Retinal pigment epithelial cell (primary cell): ENCODE measurements at places on chromosomes 16 and 17.

GRCh38 chr16:20940871-20941635 lies 40.5 kb downstream of the LYRM1 start:
- no peak for DNase-seq

DNA sequence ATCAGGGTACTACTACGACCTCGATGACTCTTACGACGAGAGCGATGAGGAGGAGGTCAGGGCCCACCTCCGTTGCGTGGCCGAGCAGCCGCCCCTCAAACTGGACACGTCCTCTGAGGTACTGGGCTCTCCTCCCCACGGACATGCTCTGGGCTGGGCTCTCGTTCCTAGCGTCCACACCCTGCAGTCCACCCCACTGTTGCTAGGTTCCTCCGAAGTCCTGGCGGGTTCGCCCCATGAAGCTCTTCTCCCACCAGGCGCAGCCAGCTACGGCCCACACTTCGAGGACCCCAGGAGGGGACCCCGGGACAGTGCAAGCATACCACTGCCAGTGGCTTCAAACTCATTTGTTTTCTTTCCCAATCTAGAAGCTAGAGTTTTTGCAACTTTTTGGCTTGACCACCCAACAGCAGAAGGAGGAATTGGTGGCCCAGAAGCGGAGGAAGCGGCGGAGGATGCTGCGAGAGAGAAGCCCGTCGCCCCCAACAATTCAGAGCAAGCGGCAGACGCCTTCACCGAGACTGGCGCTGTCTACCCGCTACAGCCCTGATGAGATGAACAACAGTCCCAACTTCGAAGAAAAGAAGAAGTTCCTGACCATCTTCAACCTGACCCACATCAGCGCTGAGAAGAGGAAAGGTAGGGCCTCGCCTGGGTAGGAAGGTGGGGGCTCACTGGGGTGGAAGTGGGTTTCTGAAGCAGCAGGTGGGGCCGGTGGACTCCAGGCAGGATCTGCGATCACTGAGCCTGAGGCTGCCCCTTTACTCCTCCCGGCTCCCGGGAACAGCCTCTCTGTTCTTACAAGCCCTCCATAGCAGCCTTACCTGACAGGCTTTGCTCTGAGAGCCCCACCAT lies 25.6 kb downstream of the GINS2 start:
- no peak for DNase-seq

- no peak for DNase-seq
These were observed 56.1 kb downstream of the B9D1 start for GRCh38 chr17:19306160-19307111.

DNA sequence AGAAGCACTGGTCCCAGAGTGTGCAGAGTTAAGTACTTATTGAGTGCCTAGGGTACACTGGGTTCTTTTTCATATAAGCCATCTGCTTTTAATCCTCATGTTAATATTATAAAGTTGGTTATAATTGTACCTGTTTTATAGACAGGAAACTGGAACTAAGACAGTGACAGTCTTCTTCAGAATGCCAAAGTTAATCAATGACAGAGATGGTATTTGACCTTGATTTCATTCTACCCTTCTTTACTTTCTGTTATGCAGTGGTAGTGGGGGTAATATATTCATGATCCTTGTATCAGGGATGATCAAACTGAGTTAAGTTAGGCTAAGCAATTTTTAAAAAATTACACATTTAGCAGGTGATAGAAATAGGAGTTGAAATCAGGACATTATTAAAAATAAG lies 108.6 kb upstream of the GOT2 start:
- DNase-seq = no peak

GRCh38 chr17:29133121-29133713 lies 47.0 kb downstream of the MYO18A start:
- DNase-seq = no peak

DNA sequence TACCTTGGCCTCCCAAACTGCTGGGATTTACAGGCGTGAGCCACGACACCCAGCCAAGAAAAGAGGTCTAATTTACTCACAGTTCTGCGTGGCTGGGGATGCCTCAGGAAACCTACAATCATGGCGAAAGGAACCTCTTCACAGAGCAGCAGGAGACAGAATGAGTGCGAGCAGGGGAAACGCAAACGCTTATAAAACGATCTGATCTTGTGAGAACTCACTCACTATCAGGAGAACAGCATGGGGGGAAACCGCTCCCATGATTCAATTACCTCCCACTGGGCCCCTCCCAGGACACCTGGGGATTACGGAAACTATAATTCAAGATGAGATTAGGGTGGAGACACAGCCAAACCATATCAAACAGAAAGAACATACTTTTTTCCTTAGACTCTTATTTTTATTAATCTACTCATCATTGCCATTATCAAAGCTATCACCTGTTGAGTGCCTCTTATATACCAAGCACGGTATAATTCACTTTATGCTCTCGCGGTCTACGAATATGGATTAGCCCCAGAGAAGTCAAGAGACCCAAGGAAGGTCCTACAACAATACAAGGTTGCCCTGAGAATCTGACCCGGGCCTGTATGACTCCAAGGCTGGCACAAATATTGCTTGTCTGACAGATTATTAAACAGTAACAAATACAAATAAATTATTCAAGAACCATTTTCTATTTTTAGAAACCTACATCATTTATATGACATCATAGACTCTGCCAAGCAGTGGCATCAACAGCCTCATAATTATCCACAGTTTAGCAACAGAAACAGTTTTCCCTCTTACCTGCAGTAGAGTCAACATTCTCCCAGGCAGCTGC lies 2.4 kb downstream of the POLR3K start:
- no peak for DNase-seq

GRCh38 chr17:4840893-4841242 lies 7.7 kb downstream of the MINK1 start:
- no peak for DNase-seq

DNA sequence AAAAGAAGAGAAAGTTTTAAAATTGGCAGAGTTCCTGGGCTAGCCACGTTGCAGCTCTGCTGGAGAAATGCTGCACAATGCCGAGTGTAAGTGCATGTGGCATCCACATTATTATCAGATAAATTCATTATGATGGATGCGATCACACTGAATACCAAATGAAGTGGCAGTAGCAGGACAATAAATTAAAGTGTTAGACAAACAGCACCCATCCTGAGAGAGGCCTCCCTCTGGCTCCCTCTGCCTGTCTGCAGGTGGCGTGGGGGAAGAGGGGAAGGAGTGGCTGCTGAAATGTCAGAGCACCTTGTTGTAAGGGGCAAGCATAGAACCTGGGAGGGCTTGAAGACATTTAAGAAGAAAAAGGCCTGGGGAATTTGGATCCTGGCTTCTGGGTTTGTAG lies 324.1 kb downstream of the HAPSTR1 start:
- no peak for DNase-seq

GRCh38 chr17:61081959-61082358 lies 317.7 kb upstream of the TBX2 start:
- no peak for DNase-seq

GRCh38 chr17:32689348-32689747 lies 187.6 kb downstream of the MYO1D start:
- DNase-seq = no peak

DNA sequence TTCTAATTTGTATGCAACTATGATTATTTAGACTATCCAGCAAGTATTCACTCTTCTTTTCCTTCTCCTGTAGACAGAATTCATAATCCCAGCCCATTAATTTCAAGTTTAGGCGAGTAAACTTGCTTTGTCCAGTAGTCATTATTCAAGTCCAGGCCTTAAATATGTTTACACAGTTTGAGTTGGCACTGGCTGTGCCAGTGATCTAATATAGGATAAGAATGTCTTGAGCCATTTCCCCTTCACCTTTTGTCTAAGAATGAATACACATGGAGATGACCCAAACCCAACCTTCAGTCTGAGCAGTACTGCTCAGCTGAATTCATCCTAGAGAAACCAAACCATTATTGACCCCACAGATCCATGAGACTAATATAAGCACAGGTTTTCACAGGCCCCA lies 930.4 kb upstream of the CDH8 start:
- DNase-seq = no peak

DNA sequence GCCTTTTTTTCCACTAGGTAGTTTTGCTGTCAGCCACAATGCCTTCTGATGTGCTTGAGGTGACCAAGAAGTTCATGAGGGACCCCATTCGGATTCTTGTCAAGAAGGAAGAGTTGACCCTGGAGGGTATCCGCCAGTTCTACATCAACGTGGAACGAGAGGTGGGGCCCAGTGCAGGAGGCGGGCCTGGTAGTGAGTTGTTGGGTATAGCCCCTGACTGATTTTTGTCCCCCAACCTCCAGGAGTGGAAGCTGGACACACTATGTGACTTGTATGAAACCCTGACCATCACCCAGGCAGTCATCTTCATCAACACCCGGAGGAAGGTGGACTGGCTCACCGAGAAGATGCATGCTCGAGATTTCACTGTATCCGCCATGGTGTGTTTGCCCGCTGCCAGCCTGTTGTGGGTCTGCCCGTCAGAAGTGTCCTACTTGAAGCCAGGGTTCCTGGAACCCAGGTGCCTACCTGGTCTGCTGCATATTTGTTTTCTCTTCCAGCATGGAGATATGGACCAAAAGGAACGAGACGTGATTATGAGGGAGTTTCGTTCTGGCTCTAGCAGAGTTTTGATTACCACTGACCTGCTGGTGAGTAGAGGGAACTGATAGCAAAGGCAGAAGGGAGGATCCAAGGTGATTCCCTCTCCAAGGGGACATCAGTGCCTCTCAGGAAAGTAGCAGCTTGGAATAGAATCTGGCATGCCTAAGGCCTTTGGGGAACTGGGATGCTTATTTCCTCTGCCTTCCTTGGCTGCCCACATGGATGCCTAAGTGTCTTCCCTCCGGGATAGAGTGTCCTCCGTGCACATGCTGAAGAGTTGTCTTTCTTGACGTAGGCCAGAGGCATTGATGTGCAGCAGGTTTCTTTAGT lies 1.9 kb upstream of the CD68 start:
- DNase-seq = no peak

GRCh38 chr16:49494474-49494873 lies 120.9 kb downstream of the C16orf78 start:
- no peak for DNase-seq

- no peak for DNase-seq
These were observed 49.0 kb downstream of the TRARG1 start for GRCh38 chr17:1328437-1328836.

DNA sequence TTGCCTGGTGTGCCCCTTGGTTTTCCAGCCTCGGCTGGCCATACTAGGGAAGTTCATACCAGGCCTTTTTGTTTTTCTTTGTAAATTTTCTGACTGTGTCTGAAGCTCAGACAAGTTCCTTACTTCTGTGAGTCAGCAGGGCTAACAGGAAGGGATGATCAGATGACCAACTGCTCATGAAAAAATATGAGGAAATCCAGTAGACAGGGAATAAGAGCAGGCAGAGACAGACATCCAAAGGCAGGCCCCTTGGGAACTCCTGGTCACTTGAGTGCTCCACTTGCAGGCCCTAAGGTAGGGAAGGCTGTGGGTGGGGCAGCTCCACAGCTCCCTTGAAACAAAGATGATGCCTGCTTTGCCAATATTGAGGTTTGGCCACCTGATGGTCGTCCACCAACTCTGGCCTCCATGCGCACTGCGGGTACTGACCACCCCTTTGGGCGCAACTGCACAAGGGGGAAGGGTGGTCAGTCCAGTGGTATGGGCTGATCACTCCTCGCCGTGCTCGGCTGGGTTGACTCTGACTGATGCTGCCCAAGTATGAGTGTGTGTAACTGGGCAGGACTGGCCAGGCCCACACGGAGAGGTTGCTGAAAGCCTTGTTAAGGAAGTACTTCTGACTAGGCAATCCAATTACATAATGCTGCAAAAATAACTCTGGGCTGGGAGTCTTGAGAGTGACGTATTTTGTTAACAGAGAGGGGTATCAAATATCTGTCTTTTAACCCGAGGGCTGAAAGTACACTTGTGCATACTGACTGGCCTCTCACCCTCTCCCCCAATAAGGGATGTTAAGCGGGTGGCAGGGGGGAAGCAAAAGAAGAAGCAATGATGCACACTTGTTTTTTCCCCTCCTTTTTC lies 20.8 kb upstream of the ZFHX3 start:
- peak; percentile 94 for DNase-seq

GRCh38 chr16:27829975-27830374 lies 233.5 kb downstream of the GSG1L start:
- DNase-seq = no peak

- no peak for DNase-seq
These were observed 58.9 kb downstream of the TK2 start for GRCh38 chr16:66490774-66491715.

DNA sequence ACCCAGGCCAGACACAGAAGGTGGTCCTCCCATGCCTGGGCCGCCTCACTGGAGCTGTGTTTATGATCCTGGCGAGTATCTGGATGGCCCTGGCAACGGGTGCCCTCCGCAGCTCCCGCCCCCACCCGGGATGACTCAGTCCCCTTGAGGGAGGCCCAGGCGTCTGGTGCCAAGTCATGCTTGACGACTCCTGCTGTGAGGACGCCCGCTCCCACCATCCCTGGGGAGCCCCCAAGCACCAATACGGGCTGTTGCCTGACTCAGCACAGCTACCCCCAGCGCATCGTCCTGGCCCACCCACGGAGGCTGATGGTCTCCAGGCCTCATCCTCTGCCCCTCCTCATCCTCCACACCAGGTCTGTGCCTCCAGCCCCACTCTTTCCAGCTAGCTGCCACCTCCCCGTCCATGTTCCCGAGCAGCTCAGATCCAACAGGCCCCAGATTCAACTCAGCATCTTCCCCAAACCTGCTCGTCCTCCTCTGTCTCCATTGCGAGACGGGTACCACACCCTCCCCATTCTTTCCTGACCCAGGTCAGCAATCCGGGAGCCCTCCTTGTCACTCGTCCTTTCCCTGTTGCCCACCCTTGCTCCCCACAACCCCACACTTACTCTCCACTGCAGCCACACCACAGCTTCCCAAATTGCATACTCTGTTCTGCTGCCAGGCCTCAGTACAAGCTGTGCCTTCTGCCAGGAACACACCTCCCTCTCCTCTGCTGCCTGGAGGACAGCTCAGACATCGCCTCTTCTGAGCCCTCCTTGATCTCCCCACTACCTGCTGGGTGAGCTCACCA lies 2.6 kb downstream of the CAMKK1 start:
- DNase-seq = peak; percentile 79

DNA sequence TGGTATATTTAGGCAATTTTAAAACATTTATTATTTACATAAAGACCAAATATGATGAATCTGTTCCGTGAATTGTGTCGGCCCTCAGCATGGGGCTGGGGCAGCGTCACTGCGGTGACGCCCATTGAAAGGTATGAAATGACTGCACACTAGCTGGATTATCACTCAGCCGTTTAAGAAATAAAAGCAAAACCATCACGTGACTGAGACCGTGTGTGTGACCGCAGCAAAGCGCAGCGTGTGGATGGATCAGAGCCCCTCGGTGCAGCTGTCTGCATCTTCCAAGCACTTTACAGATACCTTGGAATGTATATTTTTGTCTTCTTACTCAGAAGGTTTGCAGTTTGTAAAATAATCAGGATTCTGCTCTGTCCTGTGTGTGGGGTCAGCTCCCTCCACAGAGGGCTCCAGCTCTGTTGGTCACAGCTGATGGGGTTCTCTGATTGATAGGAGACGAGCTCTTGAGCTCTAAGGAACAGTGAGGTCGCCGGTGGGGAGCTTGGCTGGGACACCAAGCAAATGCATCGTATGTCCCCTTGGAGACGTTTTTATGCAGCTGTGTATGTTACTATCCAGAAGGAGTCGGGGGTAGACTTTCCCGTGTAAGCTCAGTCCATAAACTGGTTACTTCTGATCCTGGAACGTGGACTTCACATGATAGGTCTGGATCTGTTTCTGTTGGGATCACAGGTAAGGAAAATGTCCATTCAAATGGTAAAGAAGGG lies 45.1 kb downstream of the WDR45B start:
- peak; percentile 56 for DNase-seq
